RKO (cell line): ENCODE measurements at places on chromosomes 6 and 20.

GRCh38 chr6:131029626-131030297 is 33.3 kb downstream of the EPB41L2 start:
- DNase-seq: no peak

GRCh38 chr20:11891776-11892545 is 25.7 kb upstream of the BTBD3 start:
- DNase-seq: peak; percentile 87

DNA sequence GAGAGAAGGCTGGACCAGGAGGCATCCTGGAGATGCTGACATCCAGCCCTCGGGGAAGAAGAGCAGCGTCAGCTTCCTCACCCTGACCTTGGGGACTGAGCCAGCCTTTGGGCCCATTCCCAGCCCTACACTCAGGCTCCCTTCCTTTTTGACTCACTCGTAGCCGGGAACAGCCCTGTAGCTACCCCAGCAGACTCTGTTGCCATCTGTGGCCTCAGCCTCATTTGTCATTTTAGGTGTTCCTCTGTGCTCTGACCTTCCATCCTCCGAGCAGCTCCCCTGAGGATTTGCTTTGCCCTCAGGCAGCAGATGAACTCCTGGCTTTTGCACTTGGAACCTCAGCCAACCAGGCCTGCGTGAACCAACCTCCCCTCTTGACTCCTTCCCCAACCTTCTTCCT is 67.5 kb downstream of the ELOVL2 start:
- no peak for DNase-seq

- no peak for DNase-seq
Measured at GRCh38 chr6:110566346-110567125, 90.1 kb upstream of the SLC22A16 start.

- DNase-seq: no peak
Measured at GRCh38 chr6:70599187-70599586, 32.5 kb downstream of the SDHAF4 start.

DNA sequence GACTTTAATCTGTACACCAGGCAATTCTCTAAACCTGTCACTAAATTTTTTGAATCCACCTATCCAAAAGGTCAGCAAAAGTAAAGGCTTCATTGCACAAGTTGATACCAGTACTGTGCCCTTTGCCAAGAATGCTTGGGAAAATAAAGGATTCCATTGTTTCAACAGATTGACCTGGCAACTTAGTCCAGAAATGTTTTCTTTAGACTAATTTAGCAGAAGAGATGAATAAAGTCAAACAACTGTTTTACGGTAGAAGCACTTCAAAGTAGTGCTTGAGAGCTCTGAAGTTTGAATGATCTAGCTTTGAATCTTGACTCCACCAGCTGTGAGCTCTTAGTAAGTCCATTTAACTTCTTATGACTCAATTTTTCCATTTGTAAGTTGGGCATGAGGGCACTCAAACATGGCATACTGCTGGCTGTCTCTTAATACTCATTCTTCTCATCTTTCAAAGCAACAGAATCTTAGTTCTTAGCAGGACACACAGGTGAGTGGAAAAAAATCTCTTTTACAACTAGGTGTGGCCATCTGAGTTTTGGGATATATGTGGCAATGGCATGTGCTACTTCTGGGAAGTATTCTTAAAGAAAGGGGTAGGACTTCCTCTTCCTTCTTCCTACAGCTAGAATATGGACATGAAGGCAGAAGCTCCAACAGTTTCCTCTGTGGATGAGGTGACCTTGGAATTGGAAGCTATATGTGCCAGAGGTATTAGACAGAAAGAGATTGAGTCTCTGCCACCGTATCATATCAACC is 55.9 kb upstream of the LOC128125822 start:
- peak; percentile 48 for DNase-seq

DNA sequence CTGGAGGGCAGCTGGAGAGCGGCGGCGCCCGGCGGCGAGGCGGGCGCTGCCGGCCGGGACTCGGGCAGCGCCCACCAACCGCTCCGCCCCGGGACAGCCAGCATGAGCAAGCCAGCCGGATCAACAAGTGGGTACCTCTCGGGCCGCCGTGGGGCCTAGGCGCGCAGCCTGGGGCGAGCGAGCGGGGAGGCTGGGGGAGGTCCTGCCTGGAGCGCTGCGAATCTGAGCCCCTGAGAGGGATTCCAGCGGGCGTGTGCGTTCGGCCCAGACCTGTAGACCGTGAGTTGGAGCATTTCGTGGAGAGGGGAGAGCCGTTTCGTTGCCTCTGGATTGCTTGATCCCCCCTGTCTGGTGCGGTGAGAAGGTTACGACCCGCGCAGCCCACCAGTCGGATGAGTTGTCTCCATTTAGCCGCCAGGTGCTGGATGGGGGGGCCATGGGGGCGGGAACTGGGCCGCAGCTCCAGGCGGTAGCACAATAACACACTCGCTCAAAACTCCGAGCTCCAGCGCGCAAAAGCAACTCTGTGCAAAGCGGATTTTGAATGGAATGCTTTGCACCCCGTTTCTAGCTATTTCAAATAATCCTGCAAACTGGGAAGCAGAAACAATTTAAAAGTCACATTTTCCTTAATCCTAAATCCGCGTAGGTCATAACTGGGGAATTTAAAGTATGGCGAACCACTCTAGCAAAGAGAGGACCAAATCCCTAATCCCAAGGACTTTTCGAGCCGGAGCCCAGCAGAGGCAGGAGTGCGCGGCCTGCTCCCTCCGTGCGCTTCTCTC is 1.0 kb downstream of the NR2E1 start:
- no peak for DNase-seq

GRCh38 chr6:113820761-113821160 is 36.4 kb upstream of the MARCKS start:
- peak; percentile 10 for DNase-seq

- DNase-seq: no peak
Measured at GRCh38 chr6:93124006-93124632, 295.2 kb downstream of the EPHA7 start.

- no peak for DNase-seq
Measured at GRCh38 chr6:95175927-95176675, 401.2 kb upstream of the MANEA start.

DNA sequence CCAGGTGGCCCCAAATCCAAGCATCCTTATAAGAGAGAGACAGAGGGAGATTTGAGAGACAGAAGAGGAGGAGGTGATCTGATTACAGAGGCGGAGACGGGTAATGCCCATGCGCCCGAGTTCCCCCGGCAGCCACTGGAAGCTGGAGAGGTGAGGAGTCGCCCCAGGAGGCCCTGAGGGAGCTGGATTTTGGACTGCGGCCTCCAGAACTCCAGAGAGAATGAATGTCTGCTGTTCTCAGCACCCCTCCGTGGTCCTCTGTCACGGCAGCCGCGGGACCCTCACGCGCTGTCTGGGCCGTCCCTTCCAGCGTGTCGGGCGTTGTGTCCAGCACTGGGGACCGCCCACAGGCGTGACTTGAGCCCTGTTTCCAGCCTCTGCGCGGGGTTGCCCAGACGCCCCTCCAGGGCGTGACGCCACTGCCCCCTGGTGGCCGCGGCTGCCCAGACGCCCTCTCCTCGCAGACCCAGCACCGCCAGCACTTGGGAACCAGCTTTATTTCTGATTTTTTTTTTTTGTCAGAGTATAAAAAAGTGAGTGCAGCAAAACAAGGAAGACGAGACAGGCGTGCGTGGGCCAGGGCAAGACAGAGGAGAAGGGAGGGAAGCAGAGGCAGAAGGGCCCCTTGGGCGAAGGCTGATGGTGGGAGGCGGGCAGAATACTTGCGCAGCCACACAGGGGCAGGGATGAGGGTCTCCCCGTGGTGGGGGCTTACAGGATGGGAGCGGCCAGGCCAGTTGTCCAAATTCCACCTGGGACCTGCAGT is 4.1 kb upstream of the ZNF512B start:
- DNase-seq: peak; percentile 74

DNA sequence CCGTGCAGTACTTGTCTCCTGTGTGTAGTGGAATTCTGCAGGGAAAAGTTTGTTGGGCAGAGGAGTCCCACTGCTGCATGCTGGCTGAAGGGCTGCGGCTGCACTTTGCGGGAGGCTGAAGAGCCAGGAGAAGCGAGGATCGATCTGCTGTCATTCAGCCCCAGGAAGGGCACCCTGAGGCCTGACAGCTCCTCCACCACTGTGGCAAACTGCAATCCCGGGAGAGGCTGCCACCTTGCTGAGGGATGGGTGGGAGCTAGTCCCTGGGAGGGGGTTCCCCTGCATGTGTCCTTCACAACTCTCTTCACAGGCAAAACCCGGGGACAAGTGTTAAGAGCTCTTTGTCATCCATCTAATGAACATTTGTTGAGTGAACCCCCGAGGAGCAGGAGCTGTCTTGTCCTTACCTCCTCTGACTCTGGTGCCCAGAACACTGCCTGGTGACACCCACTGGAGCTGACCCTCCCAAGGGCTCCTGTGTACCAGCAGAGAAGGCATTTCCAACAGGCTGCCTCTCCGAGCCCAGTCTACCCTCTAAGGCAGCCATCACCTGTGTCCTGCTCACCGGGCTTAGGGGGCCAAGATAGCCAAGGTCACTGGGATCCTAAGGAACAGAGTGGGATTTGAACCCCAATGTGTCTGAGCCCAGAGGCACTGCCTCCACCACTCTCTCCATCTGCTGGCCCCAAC is 17.7 kb downstream of the PCK1 start:
- DNase-seq: no peak

GRCh38 chr20:16479666-16480065 is 93.6 kb downstream of the KIF16B start:
- DNase-seq: no peak

DNA sequence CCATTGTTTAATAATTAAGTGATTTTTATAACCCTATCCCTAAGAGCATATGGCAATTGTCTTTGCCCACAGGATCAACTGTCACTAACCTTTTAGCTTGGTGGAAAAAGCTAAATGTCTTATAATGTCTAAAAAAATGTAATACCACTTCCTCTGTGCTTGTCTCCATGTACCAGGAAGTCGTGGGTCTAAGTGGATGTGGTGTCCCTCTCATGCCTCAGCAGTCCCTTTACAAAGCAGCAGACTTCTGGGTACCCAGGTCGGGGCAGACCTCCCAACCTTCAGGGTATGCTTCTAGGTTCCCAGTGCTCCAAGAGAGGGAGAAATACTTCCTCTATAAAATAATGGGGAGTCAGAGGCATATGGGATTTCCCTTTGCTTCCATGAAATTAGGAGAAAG is 74.7 kb downstream of the ZHX3 start:
- no peak for DNase-seq

GRCh38 chr20:52500157-52500556 is 308.6 kb upstream of the ZFP64 start:
- no peak for DNase-seq
